ENCODE measurements at places on chromosomes 5 and 9.

DNA sequence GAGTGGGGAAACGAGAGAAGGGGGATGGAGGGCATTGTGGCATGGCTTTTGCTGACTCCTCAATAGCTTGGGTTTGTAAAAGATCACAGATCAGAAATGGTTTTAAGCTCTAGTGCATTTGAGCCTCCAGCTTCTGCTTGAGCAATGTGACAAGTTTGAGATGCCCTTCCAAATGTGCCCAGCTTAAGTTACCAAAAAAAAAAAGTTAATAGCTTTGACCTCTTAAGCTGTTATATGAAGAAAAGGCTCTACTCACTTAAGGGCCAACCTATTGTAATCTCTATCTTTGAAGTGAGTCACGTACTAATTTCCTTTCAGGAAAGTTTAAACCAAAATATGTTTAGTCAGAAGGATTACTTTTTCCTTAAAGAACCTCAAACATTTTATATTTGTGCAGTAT, 428.8 kb upstream of the ACTBL2 start:
- no peak for DNase-seq

DNA sequence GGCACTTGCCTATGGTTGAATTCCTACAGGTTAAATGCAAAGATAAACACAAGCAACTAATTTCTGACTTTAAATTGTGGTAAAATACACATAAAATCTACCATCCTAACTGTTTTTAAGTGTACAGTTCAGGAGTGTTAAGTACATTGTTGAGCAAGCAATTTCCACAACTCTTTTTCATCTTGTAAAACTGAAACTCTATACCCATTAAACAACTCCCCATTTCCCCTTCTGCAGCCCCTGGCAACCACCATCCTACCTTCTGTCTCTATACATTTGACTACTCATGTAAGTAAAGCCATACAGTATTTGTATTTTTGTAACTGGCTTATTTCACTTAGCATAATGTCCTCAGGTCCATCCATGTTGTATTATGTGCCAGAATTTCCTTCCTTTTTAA, 38.5 kb upstream of the STX17 start:
- no peak for DNase-seq

DNA sequence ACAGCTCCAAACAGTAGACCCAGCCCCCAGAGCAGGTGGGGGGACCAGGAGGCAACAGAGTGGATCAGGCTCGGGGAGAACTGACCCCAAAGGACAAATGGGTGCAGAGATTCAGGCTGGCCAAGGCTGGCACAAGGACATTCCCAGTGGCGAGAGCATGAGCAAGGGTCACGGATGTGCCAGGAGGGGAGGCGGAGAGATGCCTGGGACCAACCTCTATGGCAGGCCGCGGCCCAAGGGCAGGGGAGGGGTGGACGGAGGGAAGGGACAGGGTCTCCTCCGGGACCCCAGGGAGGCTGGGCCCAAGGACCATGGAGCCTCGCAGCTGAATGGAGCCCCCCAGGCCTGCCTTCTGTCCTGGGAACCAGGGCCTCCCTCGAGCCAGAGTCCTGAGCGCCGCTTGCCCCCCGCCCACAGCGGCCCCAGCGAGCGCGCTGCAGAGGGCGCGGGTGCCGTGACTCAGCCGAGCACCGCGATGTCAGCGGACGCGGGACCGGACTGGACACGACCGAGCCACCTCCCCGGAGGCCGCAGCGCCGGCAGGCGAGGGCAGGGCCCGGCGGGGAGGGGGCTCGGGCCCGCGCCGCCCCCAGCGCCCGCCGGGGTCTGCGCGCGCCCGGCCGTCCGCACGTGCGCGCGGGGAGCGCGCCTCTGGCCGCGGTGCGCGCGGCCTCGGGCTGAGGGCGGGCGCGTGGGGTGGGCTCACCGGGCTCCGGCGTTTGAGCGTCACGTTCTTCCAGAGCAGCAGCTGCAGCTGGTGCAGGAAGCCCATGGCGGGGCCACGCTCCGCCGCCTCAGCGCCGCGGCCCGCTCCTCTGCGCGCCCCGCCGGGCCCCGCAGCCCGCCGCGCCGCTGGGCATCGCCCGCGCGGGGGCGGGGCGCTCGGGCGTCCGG, at the start of gene ABCA2:
TSS of gene ABCA2 (minus strand) at position 869 of the 894 bp plus-strand sequence. CDS start at position 772, 97 bp downstream.
- DNase-seq: no peak

DNA sequence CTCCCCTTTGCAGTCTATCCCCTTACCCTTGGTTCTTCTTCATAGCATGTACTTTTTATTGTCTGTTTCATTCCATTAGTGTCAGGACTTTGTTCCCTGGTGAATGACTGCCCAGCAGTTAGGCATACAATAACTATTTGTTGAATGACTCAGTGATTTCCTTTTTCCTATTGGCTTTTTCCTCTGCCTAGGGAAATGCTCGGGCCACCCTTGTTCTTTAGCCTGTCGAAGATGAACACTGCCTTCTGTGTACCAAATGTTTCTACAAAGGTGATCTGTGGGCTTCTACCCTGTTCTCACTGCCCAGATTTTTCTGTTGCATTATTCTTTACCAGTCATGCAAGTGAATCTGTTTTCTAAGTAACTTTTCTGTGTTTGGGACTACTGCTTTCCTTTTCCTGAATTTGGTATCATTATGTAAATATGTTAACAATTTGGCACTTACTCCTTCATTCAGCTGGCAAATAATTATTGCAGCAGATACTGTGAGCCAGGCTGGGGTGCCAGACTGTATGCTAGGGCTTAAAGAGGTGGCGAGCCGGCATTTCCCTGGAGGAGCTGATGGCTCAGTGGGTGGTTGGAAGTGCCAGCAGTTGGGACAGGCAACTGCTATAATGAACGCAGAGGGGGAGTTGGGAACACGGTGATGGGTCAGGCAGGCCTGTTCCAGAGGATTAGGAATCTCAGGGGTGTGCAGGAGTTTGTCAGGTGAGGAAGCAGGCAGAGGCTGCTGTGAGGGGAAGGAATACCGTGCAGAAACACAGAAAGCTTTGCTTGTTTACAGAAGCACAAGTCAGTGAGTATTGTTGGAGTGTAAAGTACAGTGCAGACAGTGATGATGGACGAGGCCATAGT, 30.6 kb downstream of the KDM4C start:
- no peak for DNase-seq

GRCh38 chr5:89377767-89378455, 494.9 kb upstream of the MEF2C start:
- no peak for DNase-seq

GRCh38 chr5:45264447-45264846, 431.7 kb downstream of the HCN1 start:
- DNase-seq: no peak

DNA sequence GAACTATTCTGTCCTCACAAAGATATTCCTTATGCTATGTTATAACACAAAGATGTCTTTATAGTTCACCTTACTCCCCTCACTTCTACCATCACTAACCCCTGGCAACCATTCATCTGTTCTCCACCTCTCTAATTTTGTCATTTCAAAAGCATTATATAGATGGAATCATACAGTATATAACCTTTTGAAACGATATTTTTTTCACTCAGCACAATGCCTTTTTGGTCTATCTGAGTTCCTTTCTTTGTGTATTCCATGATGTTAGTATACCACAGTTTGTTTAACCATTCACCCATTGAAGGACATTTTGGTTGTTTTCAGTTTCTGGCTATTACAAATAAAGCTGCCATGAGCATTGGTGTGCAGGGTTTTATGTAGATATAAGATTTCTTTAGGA, 35.8 kb upstream of the STOM start:
- no peak for DNase-seq
